ENCODE measurements at places on chromosomes 2 and 18.

- no peak for DNase-seq
Observed at GRCh38 chr2:45979065-45979464, 318.1 kb upstream of the EPAS1 start.

GRCh38 chr2:15685143-15685542, 93.5 kb downstream of the DDX1 start:
- DNase-seq = no peak

- DNase-seq = peak; percentile 35
Observed at GRCh38 chr18:68262690-68263294, 452.1 kb downstream of the TMX3 start.

- DNase-seq = no peak
Observed at GRCh38 chr2:95027369-95027720, 1.8 kb downstream of the MAL start.

GRCh38 chr18:58298251-58299134, 254.5 kb downstream of the NEDD4L start:
- no peak for DNase-seq

- DNase-seq = no peak
Observed at GRCh38 chr18:24153397-24153796, 14.5 kb downstream of the CABYR start.

DNA sequence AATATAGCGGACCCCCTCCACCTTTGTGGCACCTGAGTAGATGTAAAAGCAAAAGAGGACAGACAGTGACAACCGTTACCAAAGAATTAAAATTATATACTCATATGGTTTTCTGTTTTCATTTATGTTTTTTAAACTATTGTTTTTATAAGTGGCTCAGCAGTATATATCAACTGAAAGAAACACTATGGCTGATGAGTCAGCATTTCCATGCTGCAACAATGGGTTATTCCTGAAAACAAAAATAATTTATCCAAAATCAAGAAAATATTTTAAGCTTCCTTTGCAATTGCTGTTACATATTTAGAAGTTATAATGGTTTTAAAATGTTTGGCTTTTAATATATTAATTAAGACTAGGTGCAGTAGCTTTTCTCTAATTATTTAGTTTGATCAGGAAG, 17.7 kb downstream of the MRPS9 start:
- DNase-seq = no peak

DNA sequence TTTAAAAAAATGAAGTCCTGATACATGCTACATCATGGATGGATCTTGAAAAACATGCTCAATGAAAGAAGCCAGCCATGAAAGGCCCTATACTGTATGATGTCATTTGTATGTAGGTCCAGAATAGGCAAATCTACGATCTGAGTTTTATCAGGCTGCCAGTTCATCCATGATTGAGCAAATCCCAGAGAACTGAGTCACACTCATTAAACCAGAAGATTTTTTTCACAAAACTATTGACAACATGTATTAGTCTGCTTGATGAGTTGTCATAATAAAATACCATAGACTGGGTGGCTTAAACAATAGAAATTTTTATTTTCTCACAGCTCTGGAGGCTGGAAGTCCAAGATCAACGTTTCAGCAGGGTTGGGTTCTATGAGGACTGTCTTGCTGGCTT, 130.7 kb downstream of the MREG start:
- DNase-seq = peak; percentile 27

- DNase-seq = no peak
Observed at GRCh38 chr2:145864501-145864900, 1344.6 kb upstream of the ZEB2 start.

- DNase-seq = no peak
Observed at GRCh38 chr2:68371581-68371980, 6.5 kb downstream of the PLEK start.

- DNase-seq = no peak
Observed at GRCh38 chr2:102049756-102050443, 58.1 kb downstream of the IL1R2 start.

DNA sequence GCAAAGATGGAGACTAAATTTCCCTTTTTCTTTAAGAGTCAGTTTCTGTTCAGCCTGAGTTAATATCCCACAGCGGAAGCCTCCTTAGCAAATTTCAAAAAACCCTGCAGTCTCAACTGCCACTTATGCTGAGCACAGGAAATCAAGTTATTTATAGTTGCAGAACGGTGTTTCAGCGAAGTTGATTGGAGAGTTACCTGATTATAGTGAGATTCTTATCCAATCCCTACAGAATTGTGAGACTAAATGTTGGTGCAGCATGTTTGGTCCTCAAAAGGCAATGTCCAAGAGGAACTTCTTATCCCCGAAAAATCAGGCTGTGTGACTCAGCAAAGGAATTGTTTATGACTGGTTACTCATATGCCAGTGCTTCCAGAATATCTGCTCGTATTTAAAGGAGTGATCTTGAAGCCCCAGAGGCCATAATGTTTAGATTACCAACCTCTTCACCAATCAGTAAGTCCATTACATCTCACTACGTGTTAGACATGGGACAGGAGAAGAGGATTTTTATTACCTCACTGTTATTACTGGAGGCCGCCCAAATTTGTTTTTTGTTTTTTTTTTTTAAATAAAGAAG, 67.9 kb downstream of the LRRFIP1 start:
- DNase-seq = peak; percentile 87

GRCh38 chr18:61497422-61497821, 164.2 kb downstream of the CDH20 start:
- DNase-seq = no peak

DNA sequence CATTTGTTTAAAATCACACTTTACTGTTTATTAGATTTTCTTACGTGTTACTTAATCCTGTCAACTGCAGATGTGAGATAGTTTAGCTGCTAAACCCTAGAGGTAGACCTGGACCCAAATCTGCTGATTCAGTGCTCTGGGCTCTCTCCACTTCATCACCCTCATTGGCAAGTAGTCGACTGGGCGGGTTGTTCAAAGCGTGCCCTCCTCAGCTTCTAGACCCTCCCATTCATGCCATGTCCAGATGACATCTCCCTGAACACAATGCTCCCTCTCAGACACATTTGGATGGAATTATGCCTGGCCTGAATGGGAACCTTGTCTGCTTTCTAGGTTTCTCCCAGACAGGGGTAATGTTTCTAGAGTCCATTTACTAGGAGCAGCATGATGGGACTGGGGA, 43.7 kb downstream of the RPIA start:
- no peak for DNase-seq

- peak; percentile 17 for DNase-seq
Observed at GRCh38 chr18:36786686-36787085, 42.1 kb downstream of the TPGS2 start.

- no peak for DNase-seq
Observed at GRCh38 chr2:25698752-25699151, 25.4 kb upstream of the DTNB start.

GRCh38 chr2:26991717-26992116, 21.3 kb downstream of the MAPRE3 start:
- DNase-seq = no peak

GRCh38 chr2:176261136-176261535, 8.1 kb upstream of the MTX2 start:
- DNase-seq = no peak

GRCh38 chr2:44163777-44164176, 4.9 kb upstream of the PPM1B start:
- DNase-seq = no peak

DNA sequence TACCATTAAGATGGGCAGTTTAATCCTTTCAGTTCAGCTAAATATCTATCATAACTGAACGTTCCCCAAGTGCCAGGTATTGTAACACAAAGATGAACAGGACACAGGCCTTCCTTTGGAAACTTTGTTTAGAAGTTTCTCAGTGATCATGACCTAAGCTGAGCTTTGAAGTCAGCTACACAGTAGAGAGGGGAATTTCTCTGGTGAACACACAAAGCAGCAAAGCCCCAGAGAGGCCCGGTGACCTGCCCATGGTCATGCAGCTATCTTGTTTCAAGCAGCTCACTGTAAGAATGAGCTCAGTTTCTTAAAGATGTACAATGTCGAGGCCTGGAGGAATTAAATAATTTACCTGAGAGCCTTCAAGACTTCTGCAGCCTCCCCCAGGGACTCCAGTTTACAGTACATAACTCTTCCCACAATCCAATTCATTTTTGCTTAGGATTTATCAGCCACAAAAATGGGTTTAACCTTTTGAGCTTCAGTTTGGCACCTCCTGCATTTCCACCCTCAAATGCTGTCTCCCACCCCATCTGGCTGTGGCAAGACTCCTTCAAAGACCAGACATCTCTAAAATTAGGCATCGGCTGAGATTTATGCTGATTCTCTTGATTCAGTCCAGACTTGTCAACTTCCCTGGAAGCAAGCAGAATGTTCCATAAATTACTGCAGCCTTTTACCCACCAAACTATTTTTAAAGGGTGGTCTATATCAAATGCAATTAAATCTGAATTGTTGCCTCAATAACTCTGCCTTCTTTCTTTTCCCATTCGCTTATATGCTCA, 325.6 kb downstream of the TXNL1 start:
- DNase-seq = no peak

DNA sequence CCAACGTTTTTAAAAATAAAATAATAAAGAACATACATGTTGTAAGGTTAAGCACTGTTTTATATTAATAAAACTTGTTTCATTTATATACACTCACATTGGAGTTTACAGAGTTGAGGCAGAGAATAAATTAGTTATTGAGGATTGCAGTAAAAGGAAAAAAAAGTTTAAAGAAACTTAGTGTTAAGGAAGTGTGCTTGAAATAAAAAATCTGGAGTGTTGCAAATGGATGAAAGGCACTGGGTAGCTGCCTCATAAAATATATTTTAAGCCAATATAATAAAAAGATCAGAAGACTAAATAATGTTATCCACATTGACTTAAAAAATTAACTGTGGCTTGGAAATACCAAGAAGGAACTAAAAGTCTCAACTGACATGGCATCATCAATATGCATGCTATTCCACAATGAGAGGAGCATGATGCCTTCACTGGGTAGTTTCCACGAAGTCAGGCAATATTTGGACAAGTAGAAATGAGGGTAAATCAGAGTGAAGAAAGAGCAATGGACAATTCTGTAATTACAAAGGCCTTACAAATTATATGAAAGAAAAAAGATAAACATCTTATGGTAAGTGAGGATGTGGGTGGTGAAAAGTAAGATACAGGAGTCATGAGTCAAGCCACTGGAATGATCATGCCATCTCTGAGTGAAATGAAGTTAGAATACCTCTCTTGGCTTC, 2.5 kb downstream of the GALNT3 start:
- DNase-seq = peak; percentile 33

GRCh38 chr18:58761241-58761969, 90.1 kb downstream of the MALT1 start:
- DNase-seq = no peak

DNA sequence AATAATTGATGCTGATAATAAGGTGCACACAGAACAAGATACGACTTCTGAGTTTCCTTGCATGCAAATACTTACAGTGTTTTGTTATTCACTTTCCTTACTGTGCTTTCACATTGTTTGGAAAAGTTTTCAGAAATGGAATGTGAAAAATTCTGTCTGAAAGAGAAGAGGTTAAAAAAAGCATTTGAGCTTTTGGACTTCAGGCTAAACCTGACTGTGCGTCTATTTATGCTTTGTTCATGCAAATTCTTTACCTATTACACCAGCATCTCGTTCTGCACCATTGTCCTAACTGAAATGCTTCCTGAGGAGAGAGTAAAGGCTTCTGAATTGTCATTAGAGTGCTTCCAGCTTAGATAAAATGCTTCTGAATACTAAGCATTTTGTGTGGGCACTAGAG, 61.4 kb downstream of the LHCGR start:
- no peak for DNase-seq

- peak; percentile 56 for DNase-seq
Observed at GRCh38 chr2:205758051-205758450, 75.8 kb downstream of the NRP2 start.

DNA sequence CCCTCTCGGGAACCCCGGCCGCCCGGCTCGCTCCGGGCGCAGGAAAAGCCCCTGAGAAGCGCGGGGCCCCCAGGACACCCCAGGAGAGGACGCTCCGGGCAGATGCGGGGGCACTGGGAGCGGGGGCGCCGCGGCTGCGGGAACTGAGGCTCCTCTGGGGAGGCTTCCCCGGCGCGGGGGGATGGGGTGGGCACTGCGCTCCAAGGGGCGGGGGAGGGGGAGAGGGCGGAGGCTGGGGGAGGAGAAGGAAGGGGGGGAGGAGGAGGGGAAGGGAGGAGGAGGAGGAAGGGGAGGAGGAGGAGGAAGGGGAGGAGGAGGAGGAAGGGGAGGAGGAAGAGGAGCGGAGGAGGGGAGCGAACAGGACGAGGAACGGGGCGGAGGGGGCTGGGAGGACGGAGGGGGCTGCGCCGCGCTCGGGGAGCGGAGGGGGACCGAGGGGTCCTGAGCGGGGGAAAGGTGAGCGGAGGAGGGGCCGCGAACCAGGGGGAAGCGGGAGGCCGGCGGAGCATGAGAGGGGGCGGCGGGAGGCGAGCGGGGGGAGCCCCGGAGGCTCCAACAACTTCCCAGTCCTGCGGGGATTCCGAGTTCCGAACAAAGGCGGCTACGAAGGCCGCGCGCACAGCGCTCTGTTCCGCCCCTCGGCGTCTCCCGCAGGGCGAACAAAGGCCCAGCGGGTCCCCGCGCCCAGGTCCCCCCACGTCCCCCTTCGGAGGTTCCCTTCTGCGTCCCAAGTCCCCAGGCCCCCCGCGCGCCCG, 742 bp downstream of the PXDN start:
- no peak for DNase-seq

DNA sequence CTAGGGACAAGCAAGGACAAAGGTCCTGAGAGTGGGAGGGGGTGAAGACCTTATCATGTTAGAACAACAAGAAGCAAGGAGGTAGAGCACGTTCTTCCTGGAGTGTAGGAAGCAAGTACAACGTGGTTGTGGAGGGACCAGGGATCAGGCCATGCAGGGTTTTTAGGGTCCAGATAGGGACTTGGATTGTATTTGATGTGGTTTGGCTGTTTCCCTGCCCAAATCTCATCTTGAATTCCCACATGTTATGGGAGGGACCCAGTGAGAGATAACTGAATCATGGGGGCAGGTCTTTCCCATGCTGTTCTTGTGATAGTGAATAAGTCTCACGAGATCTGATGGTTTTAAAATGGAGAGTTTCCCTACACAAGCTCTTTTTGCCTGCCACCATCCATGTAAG, 53.2 kb downstream of the ICA1L start:
- no peak for DNase-seq

DNA sequence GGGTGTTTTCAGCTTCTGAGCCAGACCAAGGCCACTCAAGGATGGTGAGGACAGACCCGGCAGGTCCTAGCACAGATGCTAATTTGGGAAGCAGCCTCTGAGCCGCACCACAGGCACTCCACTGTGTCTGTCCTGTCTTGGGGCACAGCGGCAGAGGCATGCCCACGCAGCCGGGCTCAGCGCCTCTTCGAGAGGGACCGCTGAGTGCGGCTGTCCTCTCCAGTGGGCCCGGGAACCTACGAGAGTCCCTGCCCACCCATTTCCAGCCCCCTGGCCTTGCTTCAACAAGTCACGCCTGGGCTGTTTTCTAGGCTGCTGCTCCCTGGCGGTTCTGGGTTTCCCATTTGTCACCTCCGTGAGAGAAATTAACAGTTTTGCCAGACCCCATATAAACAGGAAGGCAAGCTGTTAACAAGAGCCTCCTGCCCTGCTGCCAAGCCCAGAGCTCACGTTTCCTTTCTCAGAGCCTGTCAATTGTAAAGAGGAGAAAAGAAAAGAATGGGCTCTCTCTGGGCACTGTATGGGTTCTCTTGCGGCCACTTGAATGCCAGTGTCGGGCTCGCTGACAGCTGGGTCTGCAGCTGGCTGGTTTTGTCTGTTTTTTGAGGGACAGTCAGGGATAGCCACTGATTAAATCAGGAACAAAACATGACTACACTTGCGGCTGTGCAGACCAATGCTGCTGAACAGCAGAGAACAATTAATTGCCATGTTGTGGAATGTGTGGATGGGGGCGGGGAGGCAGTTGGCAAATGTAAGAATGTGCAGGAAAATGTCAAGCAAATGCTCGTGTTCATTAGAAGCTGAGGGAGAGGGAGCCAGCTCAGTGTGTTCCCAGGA, 30.6 kb downstream of the TMEM17 start:
- no peak for DNase-seq
